SIG-M5 (cell line): ENCODE measurements at places on chromosomes 3 and 15.

GRCh38 chr15:42612367-42612912, 37.0 kb downstream of the STARD9 start:
- DNase-seq, result no peak

DNA sequence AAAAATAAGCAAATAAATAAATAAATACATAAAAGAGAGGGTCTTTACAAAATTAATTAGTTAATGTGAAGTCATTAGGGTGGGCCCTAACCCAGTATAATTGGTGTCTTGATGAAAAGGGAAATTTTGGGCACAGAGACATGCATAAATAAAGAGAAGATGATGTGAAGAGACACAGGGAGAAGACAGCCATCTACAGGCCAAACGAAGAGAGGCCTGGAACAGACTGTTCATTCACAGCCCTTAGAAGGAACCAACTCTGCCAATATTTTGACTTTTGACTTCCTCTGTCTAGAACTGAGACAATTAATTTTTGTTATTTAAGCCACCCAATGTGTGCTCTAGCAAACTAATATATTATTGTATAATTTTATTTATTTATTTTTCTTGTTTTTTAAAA, 29.6 kb upstream of the SELENOK start:
- DNase-seq, result no peak

- no peak for DNase-seq
These were observed 25.4 kb downstream of the ISG20 start for GRCh38 chr15:88664151-88664778.

DNA sequence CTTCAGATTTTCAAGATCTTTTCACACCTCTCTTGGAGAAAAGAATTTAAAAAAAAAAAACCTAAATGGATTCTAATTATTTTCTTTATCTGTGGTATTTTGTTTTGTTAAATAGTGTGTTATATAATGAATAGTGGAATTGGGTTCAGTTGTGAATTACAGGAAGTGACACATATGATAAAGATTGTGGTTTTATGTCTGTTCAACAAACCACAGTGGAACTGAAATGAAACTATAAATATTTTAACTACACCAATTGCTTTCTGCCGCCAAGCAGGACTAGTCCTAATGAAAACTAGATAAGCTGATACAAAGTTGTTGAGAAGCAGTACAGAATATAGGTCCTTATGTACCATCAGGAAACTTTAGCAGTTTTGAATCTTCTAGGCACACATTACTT, 121.6 kb downstream of the UBE2E2 start:
- no peak for DNase-seq

DNA sequence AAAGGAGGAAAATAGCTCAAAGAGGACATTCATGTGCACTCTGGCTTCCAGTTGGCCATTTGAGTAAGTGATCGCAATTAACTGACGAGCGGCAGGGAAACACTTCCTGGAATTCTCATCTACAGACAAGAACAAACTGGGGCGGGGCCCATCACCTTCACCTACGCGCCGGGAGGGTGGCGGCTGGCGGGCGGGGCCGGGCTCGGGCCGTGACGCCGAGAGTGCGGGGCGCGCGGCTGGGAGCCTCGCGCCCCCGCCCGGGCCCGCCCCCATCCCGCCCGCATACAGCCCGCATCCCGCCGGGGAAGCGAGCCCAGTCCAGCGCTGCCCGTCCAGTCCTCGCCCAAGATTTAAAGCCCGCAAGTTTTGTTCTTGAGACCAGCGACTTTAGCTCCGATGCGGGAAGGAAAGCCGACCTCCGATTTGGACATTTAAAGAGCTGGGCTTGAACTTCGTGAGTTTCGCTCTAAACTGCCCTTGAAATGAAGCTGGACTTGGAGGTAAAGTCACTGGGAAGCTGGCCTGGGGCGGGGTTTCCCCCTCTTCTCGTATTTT, at the start of gene B3GNT5:
TSS of gene B3GNT5 (plus strand) at position 281 of the 555 bp plus-strand sequence. CDS start 16,546 bp downstream, outside the sequence.
- no peak for DNase-seq

- no peak for DNase-seq
These were observed 6.4 kb downstream of the ITGA11 start for GRCh38 chr15:68425428-68426060.

- no peak for DNase-seq
These were observed 3.0 kb downstream of the HEG1 start for GRCh38 chr3:125052624-125053303.

DNA sequence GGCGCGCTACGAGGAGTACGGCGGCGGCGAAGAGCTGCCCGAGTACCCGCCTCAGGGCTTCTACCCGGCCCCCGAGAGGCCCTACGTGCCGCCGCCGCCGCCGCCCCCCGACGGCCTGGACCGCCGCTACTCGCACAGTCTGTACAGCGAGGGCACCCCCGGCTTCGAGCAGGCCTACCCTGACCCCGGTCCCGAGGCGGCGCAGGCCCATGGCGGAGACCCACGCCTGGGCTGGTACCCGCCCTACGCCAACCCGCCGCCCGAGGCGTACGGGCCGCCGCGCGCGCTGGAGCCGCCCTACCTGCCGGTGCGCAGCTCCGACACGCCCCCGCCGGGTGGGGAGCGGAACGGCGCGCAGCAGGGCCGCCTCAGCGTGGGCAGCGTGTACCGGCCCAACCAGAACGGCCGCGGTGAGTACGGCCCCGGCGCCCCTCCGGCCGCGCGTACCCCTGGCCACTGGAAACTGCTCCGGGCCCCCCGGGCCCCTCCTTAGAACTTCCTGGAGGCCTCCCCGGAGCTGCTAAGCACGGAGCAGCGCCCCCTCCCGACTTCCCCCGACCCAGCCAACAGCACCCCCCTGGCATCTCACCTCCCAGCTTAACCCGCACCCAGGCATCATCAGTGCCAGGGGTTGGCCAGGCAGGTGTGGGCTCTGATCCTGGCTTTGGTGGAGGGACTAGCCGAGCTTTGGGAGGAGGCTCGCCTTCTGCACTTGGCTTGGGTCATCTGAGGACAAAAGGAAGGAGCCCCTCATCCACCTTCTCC, 1.4 kb downstream of the LOXL1 start:
- DNase-seq, result no peak

DNA sequence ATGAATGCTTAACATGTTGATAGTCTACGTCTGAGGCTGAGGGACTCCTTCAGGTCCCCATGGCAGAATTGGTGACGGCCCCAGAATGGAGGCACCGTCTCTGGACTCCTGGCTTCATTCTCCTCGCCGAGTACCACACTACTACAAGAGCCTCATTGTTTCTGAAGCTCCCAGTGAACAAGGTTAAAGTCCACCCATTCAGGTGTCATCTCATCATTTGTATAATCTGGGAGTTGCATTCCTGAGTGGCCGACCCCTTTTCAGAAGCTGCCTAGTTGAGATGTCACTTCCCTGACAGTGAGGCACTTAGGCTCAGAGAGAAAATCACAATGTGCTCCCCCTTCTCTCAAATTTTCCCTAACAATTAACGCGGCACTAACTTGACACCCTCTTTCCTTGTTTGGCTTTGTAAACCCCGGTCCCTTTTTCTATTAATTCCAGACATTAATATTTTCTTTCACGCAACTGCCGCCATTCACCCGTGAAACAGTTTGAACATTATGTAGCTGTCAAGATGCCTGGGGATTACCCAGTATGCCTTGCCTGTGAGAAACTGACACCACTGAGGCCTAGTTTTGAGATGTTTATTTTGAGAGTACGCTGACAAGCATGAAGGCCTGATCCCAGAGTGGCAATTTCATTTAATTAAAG, 105.6 kb downstream of the MCTP2 start:
- no peak for DNase-seq

DNA sequence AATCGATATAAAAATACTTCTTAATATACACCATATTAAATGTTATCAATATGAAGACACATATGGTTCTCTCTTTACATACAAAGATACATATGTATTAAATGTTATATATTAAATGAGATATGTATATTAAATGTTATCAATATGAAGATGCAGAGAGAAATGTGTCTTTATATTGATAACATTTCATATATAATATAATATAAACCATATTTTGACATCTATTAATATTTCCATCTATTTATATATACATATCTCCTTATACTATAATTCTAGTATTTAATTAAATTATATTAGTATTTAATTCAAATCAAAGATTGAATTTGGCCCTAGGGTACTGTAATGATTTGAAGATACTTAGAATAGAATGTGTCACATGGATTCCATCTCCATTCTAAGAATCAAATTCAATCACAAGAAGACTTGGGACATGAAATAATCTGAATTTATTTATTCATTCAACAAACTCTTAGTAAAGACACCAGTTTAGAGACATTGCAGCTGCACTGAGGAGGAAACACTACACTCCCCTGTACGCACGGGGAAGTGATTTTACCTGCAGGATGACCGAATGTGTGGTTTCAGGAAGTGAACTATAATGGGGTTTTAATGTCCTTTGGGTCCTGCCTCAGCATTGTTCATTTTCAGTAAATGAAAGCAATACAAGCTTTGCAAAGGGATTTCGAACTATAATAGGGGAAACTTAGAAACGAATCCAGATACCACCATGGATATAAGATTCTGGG, 365.1 kb downstream of the MECOM start:
- DNase-seq, result no peak

- DNase-seq, result no peak
These were observed 70.8 kb downstream of the DNAJC13 start for GRCh38 chr3:132488151-132488550.

GRCh38 chr3:44842376-44842775, 19.3 kb upstream of the TMEM42 start:
- DNase-seq, result no peak

- no peak for DNase-seq
These were observed 969 bp upstream of the BSN start for GRCh38 chr3:49553324-49553691.
